ENCODE measurements at places on chromosomes 13 and 19. TPM values are rescaled to one million over a fixed set of nuclear protein-coding genes. Genes with fewer than 3 reads are reported as not detected.

Gene ZNF83
- 63.8 TPM for total RNA-seq

Gene FCER2
- total RNA-seq: not detected

Gene CELF5
- total RNA-seq: 16.1 TPM

Gene RASIP1
- total RNA-seq: 3.2 TPM

Gene COX7A1
- total RNA-seq: not detected

Gene MAP4K1
- total RNA-seq: 3.6 TPM

DNA sequence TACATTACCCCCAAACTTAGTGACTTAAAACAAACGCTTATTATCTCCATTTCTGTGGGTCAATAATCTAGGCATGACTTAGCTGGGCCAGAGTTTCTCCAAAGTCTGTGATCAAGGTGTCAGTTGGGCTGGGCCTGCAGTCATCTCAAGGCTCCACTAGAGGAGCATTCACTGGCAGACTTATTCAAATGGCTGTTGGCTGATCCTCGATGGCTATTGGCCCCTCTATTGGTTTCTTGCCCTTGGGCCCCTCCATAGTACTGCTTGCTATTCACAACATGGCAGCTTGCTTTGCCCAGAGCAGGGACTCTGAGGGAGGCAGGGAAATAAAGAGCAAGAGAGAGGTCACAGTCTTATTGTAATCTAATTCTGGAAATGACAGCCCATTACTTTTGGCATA is 57.6 kb downstream of the RCBTB2 start:
- H3K36me3 ChIP-seq: no peaks in the 10 kb centered on the region
- no peak overlapping the region for H3K4me3 ChIP-seq
- H3K27ac ChIP-seq: no peak overlapping the region
- H3K4me1 ChIP-seq: no peaks in the 10 kb centered on the region
- H3K27me3 ChIP-seq: no peaks in the 10 kb centered on the region

DNA sequence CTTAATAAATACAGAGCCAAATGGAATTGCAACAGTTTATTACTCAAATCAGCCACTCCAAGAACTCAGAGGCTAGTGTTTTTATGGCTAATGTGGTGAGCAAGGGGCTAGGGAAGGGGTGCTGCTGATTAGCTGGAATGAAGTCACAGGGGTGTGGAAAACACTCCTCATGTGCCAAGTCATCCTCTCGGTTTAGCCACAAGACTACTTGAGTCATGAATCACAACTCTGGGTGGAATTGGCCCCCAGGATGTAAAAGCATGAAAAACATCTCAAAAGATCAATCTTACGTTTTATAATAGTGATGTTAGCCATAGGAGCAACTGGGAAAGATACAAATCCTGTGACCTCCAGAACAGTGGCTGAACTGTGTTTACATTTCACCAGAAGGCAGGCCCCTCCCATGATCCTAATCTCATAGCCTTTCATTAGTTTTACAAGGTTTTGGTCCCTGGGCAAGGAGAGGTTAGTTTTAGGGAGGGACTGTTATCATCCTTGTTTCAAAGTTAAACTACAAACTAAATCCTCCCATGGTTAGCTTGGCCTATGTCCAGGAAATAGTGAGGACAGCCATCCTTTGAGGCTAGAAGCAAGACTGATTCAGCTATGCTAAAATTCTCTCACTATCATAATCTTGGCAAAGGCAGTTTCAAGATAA is 2020.1 kb upstream of the PCDH20 start:
- no peaks in the 10 kb centered on the region for H3K4me1 ChIP-seq
- H3K36me3 ChIP-seq: no peaks in the 10 kb centered on the region
- H3K27me3 ChIP-seq: no peaks in the 10 kb centered on the region
- H3K4me3 ChIP-seq: no peak overlapping the region
- no peak for DNase-seq
- no peak overlapping the region for H3K27ac ChIP-seq

DNA sequence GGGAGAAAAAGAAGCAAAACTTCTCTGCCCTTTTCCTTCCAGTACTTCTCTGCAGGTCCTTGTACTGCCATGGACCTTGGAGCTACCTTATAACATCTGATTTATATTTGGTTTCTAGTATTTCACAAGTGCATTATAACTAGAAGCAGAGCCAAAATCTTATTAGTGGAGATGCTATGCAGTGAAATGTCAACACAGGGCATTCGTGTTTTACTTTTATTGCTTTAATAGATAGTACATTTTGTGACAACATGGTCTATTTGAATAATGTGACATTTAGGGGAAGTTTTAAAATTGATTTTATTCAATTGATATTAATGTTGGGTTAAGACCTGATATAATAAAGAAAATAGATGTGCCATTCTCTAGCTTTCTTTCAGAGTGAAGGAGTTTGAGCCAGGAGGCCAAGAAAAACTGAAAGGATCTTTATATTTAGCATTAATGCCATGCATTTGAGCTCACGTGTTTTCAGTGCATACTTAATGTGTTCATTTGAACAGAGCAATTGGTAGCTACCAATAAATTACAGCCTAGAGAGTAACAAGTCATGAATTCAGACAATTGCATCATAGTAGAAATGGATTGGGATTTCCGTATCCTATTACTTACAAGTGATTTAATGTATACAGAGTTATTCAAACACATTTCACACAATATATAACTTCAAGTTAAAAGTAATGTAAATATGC is 863.8 kb downstream of the GPC5 start:
- no peak overlapping the region for H3K4me3 ChIP-seq
- no peak for DNase-seq
- H3K27ac ChIP-seq: no peak overlapping the region

- no peaks in the 10 kb centered on the region for H3K36me3 ChIP-seq
- DNase-seq: no peak
- H3K4me3 ChIP-seq: no peak overlapping the region
Observed at GRCh38 chr13:99654076-99654475, 152.8 kb downstream of the TM9SF2 start.

DNA sequence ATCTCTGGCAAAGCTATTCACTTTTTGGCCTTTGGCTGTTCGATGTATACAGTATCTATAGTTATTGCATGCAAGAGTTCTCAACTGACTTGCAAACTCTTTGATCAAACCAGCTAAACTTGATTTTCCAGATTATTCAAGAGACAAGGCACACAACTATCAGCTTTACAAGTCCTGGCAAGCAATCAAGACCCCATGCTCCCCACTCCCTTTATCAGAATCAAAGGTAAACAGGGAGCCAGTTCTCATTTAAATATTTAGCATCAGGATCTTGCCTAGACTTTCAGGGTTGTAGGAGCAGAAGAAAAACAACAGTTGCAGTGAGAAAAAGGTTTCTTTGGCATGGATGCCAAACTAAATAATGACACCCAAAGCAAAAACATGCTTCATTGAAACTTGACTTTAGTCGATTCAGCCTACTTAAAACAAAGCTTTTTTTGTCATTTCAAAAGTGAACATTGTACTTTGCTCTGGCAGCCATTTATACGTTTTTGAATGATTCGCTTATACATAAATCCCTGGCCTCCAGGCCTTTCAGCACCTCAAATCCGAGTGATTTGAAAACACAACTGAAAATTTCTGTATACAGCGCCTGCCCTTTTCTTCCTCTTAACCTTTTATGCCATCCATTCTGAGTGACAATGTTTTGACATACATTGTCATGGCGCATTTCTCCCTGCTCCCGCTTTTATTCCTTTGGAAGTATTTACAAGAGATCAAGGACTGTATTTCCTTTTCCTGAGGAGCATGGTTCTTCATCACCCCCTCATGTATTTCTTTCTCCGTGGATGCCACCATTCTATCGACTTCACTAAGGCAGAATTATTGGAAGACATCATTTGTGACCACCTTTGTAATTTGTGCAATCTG is 340.8 kb downstream of the KLF5 start:
- H3K27ac ChIP-seq: no peak overlapping the region
- H3K4me3 ChIP-seq: no peak overlapping the region
- peaks cover 22% of the 10 kb centered on the region for H3K4me1 ChIP-seq
- H3K36me3 ChIP-seq: no peaks in the 10 kb centered on the region
- no peaks in the 10 kb centered on the region for H3K27me3 ChIP-seq

- H3K27me3 ChIP-seq: no peaks in the 10 kb centered on the region
- no peaks in the 10 kb centered on the region for H3K4me1 ChIP-seq
- H3K27ac ChIP-seq: no peak overlapping the region
- no peak overlapping the region for H3K4me3 ChIP-seq
- H3K36me3 ChIP-seq: no peaks in the 10 kb centered on the region
Observed at GRCh38 chr19:611481-611868, 21.8 kb downstream of the HCN2 start.

DNA sequence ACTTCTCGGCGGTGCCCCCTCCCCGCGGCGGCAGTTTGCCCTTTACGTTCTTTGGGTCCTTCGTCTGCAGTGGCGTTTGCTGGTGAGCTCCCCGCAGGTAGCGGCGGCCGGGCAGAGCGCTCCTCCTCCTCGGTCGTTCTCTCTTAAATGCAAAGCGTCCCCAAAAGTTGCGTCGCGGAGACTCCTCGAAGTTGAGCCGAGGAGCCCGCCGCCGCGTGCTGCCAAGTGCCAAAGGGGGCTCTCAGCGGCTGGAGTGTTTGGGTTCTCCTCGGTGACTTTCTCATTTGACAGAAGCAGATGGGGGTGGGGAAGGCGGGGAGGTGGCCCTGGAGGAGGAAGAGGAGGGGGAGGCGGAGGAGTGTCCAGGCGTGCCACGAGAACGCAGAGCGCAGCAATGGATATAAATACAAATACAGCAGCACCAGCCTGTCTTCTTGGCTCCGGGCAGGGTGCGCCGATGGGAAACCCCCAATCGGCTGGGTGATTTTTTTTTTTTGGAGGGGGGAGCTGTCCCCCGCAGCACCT is at the start of gene SOX21:
Gene SOX21 (minus strand): TSS at position 259 of the 525 bp plus-strand sequence. CDS start 496 bp downstream, outside the sequence.
- DNase-seq: peak; percentile 87
- peaks cover 36% of the 10 kb centered on the region for H3K4me1 ChIP-seq
- H3K27ac ChIP-seq: peak within 1 kb of the TSS; percentile 100
- H3K27me3 ChIP-seq: no peaks in the 10 kb centered on the region
- peaks cover 15% of the 10 kb centered on the region for H3K36me3 ChIP-seq
- H3K4me3 ChIP-seq: peak within 1 kb of the TSS; percentile 93

DNA sequence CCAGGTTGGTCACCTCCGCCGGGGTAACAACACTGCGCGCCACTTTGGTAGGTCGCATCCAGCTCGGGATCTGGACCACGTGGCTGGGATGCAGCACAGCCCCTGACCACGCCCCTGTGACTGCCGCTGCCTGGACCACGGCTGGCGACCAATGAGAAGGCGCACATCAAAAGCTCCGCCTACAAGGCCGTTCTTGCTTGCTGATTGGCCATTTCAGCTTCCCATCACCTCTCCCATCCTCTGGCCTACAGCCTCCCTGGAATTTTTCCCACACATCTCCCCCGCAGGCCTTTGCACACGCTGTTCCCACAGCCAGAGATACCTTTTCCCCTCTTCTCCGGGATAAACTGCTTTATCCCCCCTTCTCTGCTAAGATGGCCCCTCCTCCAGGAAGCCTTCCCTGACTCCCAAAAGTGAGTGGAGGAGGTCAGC is 12.5 kb upstream of the MAP1S start:
- peaks cover 8% of the 10 kb centered on the region for H3K27me3 ChIP-seq
- no peaks in the 10 kb centered on the region for H3K36me3 ChIP-seq
- no peak overlapping the region for H3K27ac ChIP-seq
- no peaks in the 10 kb centered on the region for H3K4me1 ChIP-seq

DNA sequence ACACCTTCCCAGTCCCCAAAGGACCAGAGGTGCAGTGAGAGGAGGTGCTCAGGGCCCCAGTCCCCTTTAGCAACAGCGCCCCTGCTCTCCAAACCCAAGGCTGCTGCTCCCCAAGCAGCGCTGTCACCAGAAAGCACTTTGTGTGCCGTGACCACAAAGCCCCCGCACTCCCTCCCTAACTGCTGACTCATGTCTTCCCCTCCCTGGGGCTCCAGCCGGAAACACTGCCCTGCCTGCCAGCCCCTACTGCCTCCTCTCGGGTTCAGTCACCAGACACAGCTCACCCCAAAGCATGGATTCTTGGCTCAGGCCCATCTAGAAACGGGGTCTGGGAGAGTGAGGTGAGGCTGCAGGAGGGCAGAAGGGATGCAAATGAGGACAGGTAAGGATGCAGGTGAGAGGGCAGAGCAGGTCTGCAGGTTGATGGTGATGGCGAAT is 4.9 kb upstream of the TNFSF14 start:
- no peak overlapping the region for H3K4me3 ChIP-seq
- no peaks in the 10 kb centered on the region for H3K27me3 ChIP-seq
- peak; percentile 62 for DNase-seq
- no peaks in the 10 kb centered on the region for H3K4me1 ChIP-seq

DNA sequence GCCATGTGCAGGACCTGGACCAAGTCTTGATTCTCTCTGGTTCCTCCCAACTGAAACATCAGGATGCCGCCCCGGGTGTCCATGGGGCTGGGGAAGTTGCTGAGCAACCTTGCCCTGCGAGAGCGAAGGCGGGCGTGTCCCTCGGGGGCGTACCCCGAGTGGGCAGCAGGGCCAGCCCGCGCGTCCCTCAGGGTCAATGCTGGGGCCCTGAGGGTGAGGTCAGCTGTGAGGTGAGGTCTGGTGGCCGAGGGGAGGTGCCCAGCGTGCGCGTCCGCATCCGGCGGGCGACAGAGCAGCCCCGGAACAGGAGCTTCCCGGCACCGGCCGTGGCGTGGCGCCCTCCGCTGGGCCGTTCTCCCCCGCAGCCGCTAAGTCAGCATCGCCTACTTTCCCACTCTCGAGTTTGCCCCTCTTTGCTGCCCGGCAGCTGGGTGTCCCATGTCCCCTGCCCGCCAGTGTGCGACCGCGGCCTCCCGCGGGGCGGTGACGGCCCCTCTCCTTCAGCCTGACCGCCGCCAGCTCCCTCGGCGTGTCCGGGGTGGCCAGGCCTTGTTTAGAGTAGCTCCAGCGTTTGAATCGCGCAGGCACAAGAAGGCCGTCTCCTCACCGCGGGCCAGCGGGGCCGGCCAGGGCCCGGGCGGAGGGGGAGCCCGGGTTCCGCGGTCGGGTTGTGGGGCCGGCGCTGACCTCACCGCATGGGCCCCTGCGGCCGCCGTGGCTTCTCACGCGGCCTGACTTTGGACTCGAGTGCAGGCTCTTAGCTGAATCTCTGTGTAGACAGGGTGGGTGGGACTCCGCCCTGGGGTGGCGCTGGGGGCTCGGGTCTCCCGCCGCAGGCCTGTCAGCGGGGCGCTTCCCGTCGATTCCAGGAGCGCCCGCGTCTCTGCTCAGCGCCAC is 33.0 kb downstream of the GJA3 start:
- H3K4me3 ChIP-seq: peak overlapping the region; percentile 67
- no peak overlapping the region for H3K27ac ChIP-seq
- peak; percentile 74 for DNase-seq
- no peaks in the 10 kb centered on the region for H3K36me3 ChIP-seq
- H3K27me3 ChIP-seq: peaks cover 73% of the 10 kb centered on the region
- peaks cover 7% of the 10 kb centered on the region for H3K4me1 ChIP-seq

DNA sequence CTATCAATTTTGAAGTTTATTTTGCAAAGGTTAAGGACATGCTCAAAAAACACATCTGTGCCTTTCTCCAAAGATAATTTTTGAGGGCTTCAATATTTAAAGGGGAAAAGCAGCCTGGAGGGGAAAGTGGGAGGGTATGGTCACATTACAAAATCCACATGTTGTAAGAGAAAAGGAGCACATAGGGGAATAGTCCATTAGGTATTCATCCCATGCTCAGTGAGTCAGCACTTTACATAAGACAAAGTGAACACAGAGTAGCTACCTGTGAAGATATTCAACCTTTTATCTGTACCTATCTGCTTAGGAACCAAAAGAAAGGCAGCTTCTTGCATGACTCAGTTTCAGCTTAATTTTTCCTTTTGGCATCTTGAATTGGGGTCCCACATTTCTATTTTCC is 932.0 kb downstream of the SLITRK6 start:
- H3K36me3 ChIP-seq: no peaks in the 10 kb centered on the region
